Activated naive CD8-positive, alpha-beta T cell treated with anti-CD3 and anti-CD28 coated beads, Interleukin-2, amount 50 U/mL, for 24 hours (primary cell): ENCODE measurements at places on chromosomes 12 and 14.
A peak's percentile ranks its signal among the peaks of the same experiment; 100 is the strongest.

DNA sequence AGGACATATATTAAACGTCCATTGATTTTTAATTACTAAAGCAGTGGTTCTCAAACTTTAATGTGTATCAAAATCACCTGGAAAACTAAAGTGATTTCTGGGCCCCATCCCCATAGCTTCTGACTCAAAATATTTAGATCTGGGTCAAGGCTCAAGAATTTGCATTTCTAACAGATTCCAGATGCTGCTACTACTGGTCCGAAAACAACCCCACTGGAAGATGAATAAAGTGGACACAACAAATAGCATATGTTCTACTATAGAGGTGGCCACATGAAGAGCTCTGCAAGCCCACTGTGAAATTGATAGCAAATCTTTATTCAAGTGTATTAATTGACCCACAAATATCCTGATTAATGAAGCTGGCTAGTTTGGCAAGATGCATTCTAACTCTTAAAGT, 69.4 kb downstream of the SPATA7 start:
- H3K27me3 ChIP-seq, result no peaks in the 10 kb centered on the region
- no peaks in the 10 kb centered on the region for H3K4me1 ChIP-seq
- H3K4me3 ChIP-seq, result no peak overlapping the region
- H3K27ac ChIP-seq, result no peak overlapping the region
- peaks cover 36% of the 10 kb centered on the region for H3K36me3 ChIP-seq

- no peak overlapping the region for H3K4me3 ChIP-seq
- peaks cover 2% of the 10 kb centered on the region for H3K4me1 ChIP-seq
- no peak overlapping the region for H3K27ac ChIP-seq
- no peaks in the 10 kb centered on the region for H3K36me3 ChIP-seq
- H3K27me3 ChIP-seq, result no peaks in the 10 kb centered on the region
- DNase-seq, result no peak
Measured at GRCh38 chr12:93347054-93347785, 30.5 kb upstream of the NUDT4 start.

DNA sequence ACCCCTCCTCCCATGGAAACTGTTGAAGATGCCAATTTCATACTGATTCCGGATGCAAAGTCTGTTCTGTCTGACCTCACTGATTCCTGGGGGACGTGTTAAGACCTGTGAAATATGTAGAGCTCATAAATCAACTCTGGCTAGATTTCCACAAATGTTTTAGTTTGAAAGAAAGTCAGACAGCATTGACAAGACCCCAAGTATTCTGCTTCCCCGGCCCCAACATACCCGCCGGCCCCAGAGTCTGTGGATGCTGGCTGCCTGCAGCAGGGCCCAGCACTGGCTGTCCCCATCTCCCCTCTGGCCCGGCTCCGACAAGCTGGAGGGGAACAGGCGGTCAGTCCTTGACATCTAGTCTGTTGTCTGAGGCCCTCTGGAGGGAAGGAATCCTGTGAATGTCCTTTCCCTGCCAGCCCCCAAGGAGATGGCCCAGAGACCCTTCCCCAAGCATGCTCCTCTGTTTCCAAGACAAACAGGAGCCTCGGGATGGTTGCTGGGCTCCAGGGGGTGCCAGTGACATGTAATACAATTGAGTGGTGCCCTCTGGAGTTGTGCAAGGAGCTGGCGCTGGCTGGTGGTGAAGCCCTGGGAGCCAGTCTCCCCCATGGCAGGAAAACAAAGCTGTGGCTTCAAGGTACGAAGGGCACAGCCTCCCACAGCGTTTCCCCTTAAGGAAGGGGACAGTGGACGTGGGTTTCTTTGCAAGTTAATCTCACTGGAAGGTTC, 22.3 kb downstream of the FBLN5 start:
- H3K4me1 ChIP-seq, result no peaks in the 10 kb centered on the region
- H3K27ac ChIP-seq, result no peak overlapping the region
- no peak overlapping the region for H3K4me3 ChIP-seq
- H3K27me3 ChIP-seq, result no peaks in the 10 kb centered on the region
- no peaks in the 10 kb centered on the region for H3K36me3 ChIP-seq

DNA sequence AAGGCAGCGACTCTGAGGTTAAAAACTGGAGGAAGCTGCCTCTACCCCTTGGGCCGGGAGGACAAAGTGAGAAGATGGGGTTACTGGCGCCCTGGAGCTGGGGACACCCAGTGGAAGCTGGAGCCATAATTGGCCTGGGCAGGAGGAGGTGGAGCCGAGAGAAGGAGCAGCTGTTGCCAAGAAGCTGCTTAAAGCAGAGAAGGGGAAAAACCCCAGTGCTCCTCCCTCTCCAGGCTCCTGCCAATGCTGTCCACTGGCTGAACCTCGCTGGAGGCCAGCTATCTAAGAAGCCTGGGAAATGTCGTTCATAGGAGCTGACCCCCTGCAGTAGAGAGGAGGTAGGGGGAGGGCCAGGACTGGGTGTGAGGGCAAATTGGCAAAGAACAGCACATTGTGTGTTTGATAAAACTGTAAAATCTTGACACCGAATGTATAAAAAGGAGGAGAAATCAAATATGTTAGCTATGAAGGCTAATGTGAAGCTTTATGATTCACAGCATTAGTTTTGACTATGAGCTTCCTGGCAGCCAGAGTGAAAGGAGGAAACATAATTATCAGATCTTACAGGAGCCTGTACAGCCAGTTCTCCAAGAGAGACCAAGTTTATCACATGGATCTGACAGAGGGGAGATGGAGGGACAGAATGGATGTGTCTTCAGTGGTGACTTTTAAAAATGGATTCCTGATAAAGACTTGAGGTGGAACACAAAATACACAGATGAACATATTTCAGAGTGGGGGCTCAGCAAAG, 9.5 kb downstream of the HHIPL1 start:
- H3K4me3 ChIP-seq, result no peak overlapping the region
- DNase-seq, result no peak
- peaks cover 42% of the 10 kb centered on the region for H3K27me3 ChIP-seq
- no peaks in the 10 kb centered on the region for H3K36me3 ChIP-seq
- no peak overlapping the region for H3K27ac ChIP-seq

GRCh38 chr12:53664936-53665335, 10.9 kb downstream of the ATP5MC2 start:
- H3K36me3 ChIP-seq, result peaks cover 49% of the 10 kb centered on the region
- DNase-seq, result no peak
- no peak overlapping the region for H3K4me3 ChIP-seq
- H3K4me1 ChIP-seq, result no peaks in the 10 kb centered on the region
- H3K27me3 ChIP-seq, result no peaks in the 10 kb centered on the region

GRCh38 chr12:94206886-94207285, 58.5 kb downstream of the PLXNC1 start:
- peaks cover 14% of the 10 kb centered on the region for H3K36me3 ChIP-seq
- peaks cover 82% of the 10 kb centered on the region for H3K4me1 ChIP-seq
- no peak for DNase-seq
- peak overlapping the region; percentile 99 for H3K27ac ChIP-seq

GRCh38 chr12:131353376-131353775, 357.5 kb upstream of the SFSWAP start:
- H3K4me1 ChIP-seq, result peaks cover 4% of the 10 kb centered on the region
- no peak overlapping the region for H3K27ac ChIP-seq
- H3K27me3 ChIP-seq, result peaks cover 6% of the 10 kb centered on the region
- DNase-seq, result no peak
- no peak overlapping the region for H3K4me3 ChIP-seq

- DNase-seq, result no peak
- no peak overlapping the region for H3K4me3 ChIP-seq
- H3K36me3 ChIP-seq, result no peaks in the 10 kb centered on the region
Measured at GRCh38 chr14:69493038-69493437, 8.5 kb downstream of the PLEKHD1 start.

- H3K27me3 ChIP-seq, result no peaks in the 10 kb centered on the region
- H3K4me1 ChIP-seq, result peaks cover under 1% of the 10 kb centered on the region
- no peak overlapping the region for H3K4me3 ChIP-seq
- DNase-seq, result no peak
- H3K27ac ChIP-seq, result no peak overlapping the region
- H3K36me3 ChIP-seq, result peaks cover 34% of the 10 kb centered on the region
Measured at GRCh38 chr14:39033371-39033770, 69.7 kb downstream of the SEC23A start.

GRCh38 chr14:72401101-72401625, 468.9 kb downstream of the RGS6 start:
- H3K4me3 ChIP-seq, result no peak overlapping the region
- DNase-seq, result no peak
- peaks cover 10% of the 10 kb centered on the region for H3K4me1 ChIP-seq
- peaks cover 40% of the 10 kb centered on the region for H3K27me3 ChIP-seq
- H3K36me3 ChIP-seq, result no peaks in the 10 kb centered on the region
- H3K27ac ChIP-seq, result no peak overlapping the region

DNA sequence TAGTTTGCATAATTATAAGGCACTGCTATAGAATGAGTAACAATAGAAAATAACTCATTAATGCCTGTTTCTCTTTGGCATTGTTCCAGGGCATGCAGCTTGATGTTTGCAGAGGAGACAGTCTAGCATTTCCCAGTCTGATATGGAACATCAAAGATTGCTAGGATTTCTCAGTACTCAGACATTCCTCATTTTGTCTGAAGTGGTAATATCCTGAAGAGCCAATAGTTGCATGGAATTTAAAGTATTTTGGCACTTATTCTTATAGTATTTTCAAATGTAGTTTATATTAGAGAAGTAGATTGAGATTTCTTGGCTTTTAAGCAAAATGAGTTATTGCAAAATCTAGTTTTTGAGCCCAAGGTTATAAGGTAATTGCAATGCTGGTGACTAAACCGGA, 337.3 kb upstream of the E2F7 start:
- no peak overlapping the region for H3K4me3 ChIP-seq
- no peak overlapping the region for H3K27ac ChIP-seq
- H3K4me1 ChIP-seq, result no peaks in the 10 kb centered on the region

- H3K4me1 ChIP-seq, result peaks cover 7% of the 10 kb centered on the region
- H3K27me3 ChIP-seq, result peaks cover 2% of the 10 kb centered on the region
- no peak overlapping the region for H3K4me3 ChIP-seq
- H3K27ac ChIP-seq, result no peak overlapping the region
Measured at GRCh38 chr12:71710276-71711125, 24.6 kb downstream of the TMEM19 start.

GRCh38 chr14:55556929-55557623, 22.9 kb upstream of the KTN1 start:
- H3K27me3 ChIP-seq, result no peaks in the 10 kb centered on the region
- H3K4me3 ChIP-seq, result no peak overlapping the region
- H3K4me1 ChIP-seq, result no peaks in the 10 kb centered on the region
- DNase-seq, result no peak
- no peak overlapping the region for H3K27ac ChIP-seq
- H3K36me3 ChIP-seq, result peaks cover 2% of the 10 kb centered on the region

- H3K4me1 ChIP-seq, result no peaks in the 10 kb centered on the region
- peaks cover 15% of the 10 kb centered on the region for H3K27me3 ChIP-seq
- H3K4me3 ChIP-seq, result no peak overlapping the region
- H3K27ac ChIP-seq, result no peak overlapping the region
Measured at GRCh38 chr12:105469211-105469610, 138.7 kb downstream of the C12orf75 start.

- H3K4me3 ChIP-seq, result no peak overlapping the region
- peaks cover 3% of the 10 kb centered on the region for H3K27me3 ChIP-seq
- no peak overlapping the region for H3K27ac ChIP-seq
- peaks cover 28% of the 10 kb centered on the region for H3K4me1 ChIP-seq
- no peaks in the 10 kb centered on the region for H3K36me3 ChIP-seq
- DNase-seq, result no peak
Measured at GRCh38 chr14:99597911-99598600, 6.0 kb downstream of the CCDC85C start.

- H3K36me3 ChIP-seq, result no peaks in the 10 kb centered on the region
- no peaks in the 10 kb centered on the region for H3K4me1 ChIP-seq
- peaks cover 3% of the 10 kb centered on the region for H3K27me3 ChIP-seq
- DNase-seq, result no peak
Measured at GRCh38 chr12:69698054-69698453, 1.0 kb downstream of the BEST3 start.

DNA sequence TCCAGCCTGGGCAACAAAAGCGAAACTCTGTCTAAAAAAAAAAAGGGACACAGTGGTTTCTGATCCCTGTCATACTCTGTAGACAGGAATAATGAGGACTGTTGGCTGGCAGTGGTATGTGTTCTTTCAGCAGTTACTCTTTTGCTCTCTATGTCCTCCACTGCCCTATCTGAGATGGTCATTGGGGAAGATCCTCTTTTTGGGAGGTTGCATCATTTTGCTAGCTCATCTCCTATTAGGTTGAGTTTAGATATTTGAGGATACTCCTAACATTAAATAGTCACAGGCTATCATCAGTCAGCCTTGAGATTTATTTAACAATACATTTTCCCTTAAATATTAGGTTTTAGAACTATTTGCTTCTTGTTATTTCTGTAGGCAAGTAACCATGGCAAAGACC, 5.9 kb upstream of the CCDC91 start:
- no peak for DNase-seq
- no peaks in the 10 kb centered on the region for H3K27me3 ChIP-seq
- H3K4me1 ChIP-seq, result peaks cover 19% of the 10 kb centered on the region
- H3K36me3 ChIP-seq, result peaks cover 6% of the 10 kb centered on the region
- H3K27ac ChIP-seq, result no peak overlapping the region
- H3K4me3 ChIP-seq, result no peak overlapping the region

DNA sequence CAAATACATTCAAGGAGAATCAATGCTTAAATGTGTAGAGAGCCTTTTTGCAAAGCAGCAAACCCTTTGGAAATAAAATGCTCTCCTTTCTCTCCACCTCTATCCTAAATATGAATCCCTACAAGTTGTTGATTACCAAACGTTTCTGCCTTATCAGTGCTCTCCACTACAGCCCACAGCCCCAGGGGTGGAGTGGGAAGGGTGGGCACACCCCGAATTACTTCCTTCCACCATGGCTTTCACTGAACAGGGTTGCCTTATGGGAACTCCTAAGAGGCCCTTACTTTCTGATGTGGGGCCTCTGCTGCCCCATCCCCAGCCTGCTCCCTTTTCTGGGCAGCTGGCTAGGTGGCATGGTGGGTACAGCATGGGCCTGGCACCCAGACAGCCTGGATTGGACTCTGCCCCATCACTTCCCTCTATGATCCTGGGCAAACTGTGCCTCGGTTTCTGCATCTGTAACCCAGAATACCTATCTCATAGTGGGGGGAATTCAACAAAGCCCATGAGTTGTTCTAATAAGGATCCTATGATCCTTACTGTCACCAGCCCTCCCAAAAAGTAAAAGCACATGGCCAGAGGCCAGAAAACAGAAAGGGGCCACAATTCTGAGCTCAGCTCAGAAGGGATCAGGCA, 16.1 kb downstream of the AK7 start:
- H3K27ac ChIP-seq, result no peak overlapping the region
- peaks cover 2% of the 10 kb centered on the region for H3K4me1 ChIP-seq
- H3K27me3 ChIP-seq, result no peaks in the 10 kb centered on the region
- no peaks in the 10 kb centered on the region for H3K36me3 ChIP-seq

- DNase-seq, result no peak
- peaks cover 4% of the 10 kb centered on the region for H3K27me3 ChIP-seq
- H3K27ac ChIP-seq, result no peak overlapping the region
- no peak overlapping the region for H3K4me3 ChIP-seq
- H3K36me3 ChIP-seq, result no peaks in the 10 kb centered on the region
- no peaks in the 10 kb centered on the region for H3K4me1 ChIP-seq
Measured at GRCh38 chr14:104940526-104941150, 16.0 kb downstream of the PLD4 start.

GRCh38 chr14:93821051-93821450, 32.8 kb upstream of the PRIMA1 start:
- no peak overlapping the region for H3K27ac ChIP-seq
- H3K4me1 ChIP-seq, result no peaks in the 10 kb centered on the region

- H3K36me3 ChIP-seq, result no peaks in the 10 kb centered on the region
- no peak overlapping the region for H3K27ac ChIP-seq
- peaks cover 2% of the 10 kb centered on the region for H3K27me3 ChIP-seq
- no peak overlapping the region for H3K4me3 ChIP-seq
Measured at GRCh38 chr12:128408669-128409068, 141.7 kb downstream of the TMEM132C start.
